ENCODE measurements at places on chromosomes 1 and 21.

DNA sequence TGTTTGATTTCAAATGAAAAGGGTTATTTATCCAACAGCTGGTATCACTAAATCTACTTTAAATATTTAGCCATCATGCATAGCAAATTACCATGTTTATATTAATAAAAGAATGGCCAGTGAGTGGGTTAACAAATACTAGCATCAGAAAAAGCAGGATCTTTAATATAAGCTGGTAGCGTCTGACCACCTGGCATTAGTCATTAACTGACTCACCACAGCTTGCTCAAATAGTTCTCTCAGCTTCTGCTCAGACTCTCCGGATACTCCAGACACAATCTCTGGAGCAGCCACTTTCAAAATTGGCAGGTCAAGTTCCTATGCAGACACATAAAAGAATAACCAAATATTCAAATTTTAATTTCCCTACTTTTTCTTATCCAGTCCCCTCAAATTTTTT lies 29.6 kb downstream of the NVL start:
- DNase-seq = no peak

- no peak for DNase-seq
These were observed 132.9 kb upstream of the RAB4A start for GRCh38 chr1:229138058-229138457.

DNA sequence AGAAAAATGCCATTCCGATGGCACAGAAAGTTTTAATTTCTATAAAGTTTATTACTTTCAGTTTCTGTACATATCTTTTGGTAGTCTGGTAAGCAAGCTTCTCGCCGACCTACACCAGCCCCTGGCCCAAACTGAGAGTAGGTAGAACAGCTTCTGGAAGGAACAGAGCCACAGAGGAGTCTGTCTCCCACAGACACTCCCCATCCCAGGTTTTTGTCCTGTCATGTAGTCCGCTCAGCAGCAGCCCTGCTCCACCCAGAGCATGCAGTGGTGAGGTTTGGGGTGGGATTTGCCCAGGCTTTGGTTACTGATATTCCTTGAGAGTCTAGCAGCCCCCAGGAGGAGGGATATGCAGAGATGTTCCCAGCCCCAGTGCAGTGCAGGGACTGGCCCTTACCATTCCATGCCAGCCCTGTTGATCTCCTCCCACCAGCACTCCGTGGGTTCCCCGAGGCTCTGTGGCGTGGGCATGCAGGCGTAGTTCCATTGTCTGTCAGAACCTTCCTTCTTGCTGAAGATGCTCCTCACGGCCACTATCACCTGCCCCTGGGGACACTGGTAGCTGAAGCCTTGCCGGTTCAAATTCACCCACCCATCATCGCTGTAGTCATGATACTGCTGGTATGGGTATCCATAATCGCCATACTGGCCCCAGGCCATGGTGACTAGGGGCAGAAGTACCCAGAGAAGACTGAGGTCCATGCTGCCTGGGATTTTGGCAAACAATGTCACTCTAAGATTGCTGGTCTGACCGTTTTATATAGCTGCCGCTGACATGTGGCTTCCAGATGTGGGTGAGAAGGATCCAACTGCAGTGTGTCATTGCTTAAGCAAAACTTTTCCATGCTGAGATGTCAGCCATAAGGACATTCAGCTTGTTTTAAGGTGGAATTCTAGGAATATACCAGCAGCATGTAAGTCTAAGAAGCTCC lies at the start of gene DPT:
Gene DPT (minus strand): TSS at position 734 of the 932 bp plus-strand sequence. CDS start 32 bp downstream, at position 702.
- no peak for DNase-seq

GRCh38 chr1:209486861-209487593 lies 96.5 kb upstream of the CAMK1G start:
- DNase-seq = no peak

- DNase-seq = no peak
These were observed 20.1 kb upstream of the ADAR start for GRCh38 chr1:154628121-154628405.

DNA sequence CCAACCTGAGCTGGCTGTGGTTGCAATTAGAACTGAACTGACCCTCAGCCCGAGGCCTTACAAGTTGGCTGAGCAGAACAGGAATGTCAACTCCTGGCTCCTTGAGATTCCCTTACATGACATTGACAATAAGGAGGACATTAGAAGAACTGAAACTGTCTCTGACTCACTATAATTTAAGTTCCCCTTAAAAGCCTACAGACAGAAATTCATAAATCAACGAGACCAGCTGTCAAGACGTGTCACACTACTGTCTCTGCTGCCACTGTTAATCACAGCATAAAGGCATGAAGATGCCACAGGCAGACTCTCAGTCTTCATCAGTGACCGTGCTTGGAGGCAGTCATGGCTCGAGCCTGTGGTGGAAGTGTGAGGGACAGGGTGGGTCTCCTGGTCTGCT lies 168.8 kb downstream of the GABPA start:
- no peak for DNase-seq

GRCh38 chr1:65359888-65360287 lies 50.5 kb downstream of the DNAJC6 start:
- DNase-seq = no peak

DNA sequence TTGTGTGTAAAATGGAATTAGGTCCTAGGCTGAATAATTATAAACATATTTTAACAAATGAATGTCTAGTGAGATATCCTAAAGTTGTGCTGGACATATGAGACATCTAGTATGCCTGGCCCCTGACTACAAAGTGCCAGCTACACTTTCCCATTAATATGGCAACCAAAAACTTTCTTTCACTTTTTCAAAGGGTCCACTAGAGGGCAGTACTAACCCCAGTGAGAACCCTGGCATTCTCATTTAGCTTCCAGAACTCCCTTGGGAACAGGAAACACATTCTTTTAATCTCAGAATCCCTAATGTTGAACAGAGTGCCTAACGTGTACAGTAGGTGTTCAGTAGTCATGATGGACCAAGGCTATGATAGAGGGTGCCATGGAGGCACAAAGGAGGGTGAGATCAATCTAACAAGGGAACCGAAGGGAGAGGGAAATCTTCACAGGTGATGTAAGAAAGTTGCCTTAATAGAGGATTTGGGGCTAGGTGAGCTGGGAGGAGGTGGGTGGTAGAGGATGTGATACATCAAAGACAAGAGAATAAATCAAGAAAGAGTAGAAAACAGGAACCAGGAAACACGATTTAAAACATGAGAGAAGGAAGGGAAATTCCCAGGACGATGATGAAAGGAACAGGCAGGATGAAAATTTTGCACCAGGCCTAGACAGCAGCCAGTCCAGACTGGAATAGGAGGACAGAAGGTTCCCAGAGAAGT lies 41.6 kb downstream of the NSL1 start:
- DNase-seq = no peak

- no peak for DNase-seq
These were observed 300.0 kb downstream of the OMA1 start for GRCh38 chr1:58246549-58246948.

DNA sequence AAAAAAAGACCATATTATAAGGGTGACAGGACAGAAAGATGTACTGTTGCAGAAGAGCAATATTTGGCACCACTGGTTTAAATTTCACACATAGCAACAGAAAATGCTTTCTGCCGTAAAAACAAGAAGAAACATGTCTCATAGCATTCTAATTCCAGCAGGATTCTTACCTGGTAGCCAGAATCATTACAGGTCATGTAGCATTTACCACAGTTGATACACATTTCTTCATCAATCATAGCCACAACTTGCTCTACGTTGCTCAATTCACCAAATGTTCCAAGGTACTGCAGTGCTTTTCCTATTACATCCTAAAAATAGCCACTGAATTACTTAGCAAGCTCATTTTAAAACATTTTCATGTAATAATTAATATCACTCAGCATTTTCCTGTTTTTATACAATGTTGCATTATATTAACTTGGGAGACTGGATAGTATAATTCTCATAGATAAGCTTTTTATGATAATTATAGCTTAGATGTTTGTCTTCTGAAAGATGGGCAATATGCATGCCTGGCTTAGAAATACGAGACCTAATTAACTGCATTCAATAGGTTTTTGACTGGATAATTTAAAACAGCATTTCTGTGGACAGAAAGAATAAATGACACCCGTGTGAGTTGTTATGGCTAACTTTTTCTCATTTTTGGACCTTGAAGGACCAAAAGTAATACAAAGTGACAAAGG lies 360.7 kb downstream of the PTBP2 start:
- DNase-seq = no peak

DNA sequence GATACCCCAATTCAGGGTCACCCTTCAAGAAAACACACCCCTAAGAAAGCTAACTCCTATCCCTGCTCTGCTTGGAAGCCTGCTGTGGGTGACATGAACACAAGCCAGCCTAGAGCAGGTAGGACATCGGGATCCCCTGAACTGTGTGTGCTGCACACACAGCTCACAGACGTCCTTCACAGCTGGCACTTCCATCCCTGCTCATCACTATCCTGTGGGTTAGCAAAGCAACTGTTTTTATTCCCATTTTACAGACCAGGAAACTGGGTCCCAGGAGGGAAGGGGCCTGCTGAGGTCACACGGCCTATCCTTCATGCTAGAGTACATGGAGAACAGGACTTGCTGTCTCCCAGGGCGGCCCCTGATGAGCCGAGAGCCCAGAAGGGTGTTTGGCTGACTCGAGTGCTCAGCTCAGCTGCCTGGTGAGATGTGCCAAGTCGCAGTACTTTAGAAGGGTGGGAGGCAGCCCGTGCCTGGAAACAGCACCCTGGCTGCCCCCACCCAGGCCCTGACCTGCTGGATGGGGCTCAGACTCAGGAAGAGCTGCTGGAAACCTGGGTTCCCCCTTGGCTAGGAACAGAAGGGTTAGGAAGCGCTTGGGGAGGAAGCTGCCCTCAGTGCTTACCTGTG lies 28.3 kb upstream of the BTG2 start:
- no peak for DNase-seq

GRCh38 chr1:36222481-36223380 lies 1.5 kb upstream of the THRAP3 start:
- no peak for DNase-seq

GRCh38 chr1:59110271-59110670 lies 186.6 kb upstream of the FGGY start:
- no peak for DNase-seq

DNA sequence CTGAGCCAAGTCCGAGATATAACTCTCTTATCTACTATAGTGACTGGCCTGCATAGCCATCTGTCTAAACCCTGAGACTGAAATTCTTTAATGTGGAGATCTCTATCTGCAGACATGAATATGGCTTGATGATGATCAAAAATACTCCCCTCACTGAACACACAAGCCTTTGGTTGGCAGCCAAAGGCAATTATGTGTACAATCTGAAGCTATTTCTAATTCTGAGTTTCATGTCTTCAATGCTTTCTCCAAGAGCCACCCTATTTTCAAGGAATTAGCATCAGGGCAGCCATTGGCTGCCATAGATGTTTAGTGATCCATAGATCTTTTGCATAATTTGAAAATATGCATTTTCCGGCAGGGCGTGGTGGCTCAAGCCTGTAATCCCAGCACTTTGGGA lies 168.2 kb downstream of the TGFB2 start:
- DNase-seq = no peak

GRCh38 chr1:201116091-201116490 lies 3.9 kb upstream of the CACNA1S start:
- no peak for DNase-seq

DNA sequence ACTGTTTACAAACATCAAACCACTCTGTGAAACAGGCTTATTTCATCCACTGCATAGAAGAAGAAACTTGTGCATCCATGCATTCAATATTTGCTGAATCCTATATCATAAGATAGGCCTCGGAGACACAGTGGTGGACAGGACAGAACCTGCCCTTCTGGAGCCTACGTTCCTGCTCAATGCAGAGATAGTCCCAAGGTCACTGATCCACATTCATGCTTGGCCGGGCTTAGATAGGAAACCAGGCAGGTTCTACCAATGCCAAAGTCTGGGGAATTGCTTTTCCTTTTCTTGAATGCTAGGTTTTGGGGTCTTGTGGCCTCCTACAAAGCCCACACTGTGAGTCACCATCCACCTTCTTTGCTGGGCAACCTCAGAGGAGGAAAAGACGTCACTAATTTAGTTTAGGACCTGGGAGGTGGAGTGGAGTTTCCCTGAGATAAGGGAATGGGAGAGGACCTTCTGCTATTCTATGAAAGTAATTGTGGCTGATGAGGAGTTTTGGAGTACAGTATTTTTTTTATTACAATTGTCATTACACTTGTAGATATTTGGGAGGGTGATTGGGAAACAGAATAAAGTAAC lies 99.7 kb upstream of the CD34 start:
- no peak for DNase-seq

DNA sequence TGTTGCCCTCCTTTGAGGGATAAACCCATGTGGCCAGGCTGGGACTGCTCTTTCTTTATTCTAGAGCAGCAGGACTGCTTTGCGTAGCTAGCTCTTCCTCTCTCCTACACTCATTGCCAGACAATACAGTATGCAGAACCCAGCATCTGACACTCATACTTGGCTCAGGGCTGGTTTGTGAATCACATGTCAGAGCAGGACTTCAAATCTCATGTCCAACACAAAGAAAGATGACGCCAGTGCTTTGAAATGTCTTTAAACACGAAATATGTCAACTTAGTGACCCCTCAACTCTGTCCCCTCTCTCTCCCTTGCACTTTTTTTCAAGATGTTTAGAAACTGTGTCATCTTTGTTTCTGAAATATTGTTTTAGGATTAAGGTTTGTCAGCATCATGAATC lies 135.0 kb downstream of the TGFB2 start:
- DNase-seq = no peak

GRCh38 chr21:35189077-35189863 lies 140.2 kb upstream of the RUNX1 start:
- DNase-seq = no peak

- no peak for DNase-seq
These were observed 6.7 kb upstream of the CHD1L start for GRCh38 chr1:147235822-147236221.

GRCh38 chr1:228989992-228990827 lies 254.9 kb downstream of the RHOU start:
- DNase-seq = no peak

- DNase-seq = no peak
These were observed 881.5 kb downstream of the BRINP3 start for GRCh38 chr1:189596197-189596596.

GRCh38 chr1:199474738-199475137 lies 552.8 kb upstream of the NR5A2 start:
- no peak for DNase-seq

GRCh38 chr1:30520476-30520875 lies 202.9 kb downstream of the MATN1 start:
- no peak for DNase-seq

DNA sequence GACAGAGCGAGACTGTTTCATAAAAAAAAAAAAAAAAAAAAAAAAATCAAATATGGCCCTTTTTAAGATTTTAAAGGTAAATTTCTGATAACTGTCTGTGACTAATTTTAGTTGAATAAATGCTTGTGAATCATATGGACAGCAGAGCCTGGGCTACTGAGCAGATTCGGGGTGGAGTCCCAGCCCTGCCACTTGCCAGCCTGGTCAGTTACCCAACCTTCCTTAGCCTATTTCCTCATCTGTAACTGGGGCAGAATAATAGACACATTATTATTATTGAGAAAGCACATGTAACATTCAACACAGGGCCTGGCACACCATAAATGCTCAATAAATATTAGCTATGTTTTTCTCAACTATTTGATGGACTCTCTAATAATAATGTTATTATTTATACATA lies 11.2 kb upstream of the H3-3A start:
- DNase-seq = no peak

Data from iPS DF 19.7 (cell line).